ENCODE measurements at places on chromosomes 11 and 22. TPM values are rescaled to one million over a fixed set of nuclear protein-coding genes. Genes with fewer than 3 reads are reported as not detected.

DNA sequence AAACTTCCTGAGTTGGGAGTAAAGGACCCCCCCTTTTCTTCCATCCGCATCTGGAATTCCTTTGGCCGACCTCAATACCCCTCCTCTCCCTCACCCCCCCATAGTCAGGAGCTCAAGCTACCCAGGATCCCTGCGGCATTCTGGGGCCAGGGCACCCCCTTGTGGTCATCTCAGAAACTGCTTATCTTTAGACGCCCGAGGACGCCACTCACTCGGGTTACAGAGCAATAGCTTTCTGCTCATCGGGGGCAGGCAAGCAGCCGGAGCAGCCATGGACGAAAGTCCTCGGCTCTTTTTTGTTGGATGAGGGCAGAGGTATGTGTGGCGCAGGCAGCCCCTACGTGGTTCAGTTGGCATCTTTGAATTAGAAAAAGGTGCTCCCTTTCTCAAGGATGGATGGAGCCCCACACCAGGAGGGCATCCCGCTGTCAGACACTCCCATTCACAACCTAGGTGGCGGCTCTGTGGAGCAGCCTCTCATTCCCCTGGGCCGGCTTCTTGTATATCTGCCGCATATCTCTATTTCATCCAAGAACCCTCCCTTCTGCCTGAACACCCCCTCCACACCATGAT, 2.3 kb downstream of the C1QTNF5 start:
- peak; percentile 88 for DNase-seq

OR51S1 gene
- total RNA-seq, result not detected

CNTF gene
- 1.7 TPM for total RNA-seq

GRCh38 chr11:128422576-128423370, 164.6 kb downstream of the ETS1 start:
- DNase-seq, result no peak

GRCh38 chr11:69027704-69028372, 14.8 kb upstream of the MRGPRF start:
- no peak for DNase-seq

ABTB2 gene
- total RNA-seq, result 2.5 TPM

DNA sequence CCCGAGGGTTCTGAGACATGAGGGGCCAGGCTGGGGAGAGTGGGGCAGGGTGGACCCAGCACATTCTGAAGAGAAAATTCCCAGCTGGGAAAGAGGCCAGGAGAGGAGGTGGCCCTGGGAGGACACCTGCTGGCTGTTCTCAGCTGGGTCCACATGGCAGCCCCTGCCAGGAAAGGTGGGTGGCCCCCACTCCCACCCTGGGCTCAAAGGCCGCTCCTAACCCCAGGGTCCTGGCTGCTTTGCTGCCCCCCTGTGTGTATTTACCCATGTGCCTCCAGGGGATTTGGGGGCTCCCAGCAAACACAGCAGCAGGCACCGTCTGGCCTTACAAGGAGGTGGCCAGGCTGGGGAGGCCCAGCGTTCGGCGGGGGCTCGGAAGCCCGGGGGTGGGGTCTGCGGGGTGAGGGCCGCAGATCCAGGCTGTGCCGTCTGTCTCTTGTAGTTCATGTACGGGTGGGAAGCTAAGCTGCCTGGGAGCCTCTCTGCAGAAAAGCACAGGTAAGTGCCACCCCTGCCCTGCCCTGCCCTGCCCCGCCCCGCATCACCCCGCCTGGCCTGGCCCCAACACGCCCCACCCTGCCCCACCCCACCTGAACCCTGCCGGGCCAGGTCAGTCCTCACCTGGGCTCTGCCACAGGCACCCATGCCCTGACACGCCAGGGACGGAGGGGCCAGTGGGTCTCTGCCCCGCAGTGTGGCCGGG, 10.6 kb downstream of the MUC5B start:
- DNase-seq, result peak; percentile 53

DNA sequence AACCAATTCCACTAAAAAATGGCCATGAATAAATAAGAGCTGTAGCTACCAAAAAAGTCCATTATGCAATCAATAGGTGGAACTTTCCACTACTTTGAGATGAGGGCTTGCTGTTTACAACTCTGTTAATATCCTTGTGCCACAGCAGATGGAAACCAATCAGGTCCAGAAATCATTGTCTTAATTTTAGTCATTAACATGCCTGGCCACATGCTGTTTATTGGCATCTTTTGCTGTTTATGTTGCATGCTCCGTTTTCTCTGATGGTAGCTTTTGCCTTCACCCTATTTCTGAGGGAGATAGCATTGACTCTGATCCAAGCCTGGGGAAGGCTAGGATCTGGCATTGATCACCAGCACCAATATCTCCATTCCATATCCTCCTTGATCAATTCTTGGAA, 192.9 kb upstream of the SEZ6L start:
- DNase-seq, result no peak

DNA sequence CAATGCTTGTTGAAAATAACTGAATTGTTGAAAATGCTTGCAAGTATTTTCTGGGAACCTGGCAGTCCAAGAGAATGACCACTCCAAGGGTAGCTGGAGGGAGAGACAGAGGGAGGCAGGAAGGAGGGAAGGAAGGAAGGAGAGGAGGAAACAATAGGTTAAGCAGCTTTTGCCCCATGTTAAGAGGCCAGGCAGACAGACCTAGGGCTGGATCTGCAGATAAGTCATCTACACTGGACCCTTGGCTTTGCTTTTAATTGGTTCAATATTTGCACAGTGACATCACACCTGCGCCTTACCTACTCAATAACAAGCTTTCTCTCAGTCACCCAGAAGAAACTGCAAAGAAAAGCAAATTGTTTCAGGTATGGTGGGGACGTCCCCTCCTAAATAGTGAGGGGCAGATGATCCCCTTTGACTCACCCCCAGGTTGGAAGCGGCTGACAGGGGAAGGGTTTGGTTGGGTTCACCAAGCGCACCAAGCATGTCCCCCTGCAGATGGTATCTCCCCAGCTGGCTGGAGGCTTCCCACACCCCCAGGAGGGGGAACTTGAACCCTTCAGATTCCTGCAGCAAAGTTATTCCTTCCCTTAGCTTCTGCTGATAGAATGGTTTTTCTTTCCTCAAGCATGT, 24.3 kb downstream of the MYH9 start:
- no peak for DNase-seq

GRCh38 chr22:28670161-28670560, 9.5 kb downstream of the TTC28 start:
- no peak for DNase-seq

LRRC32 gene
- 21.6 TPM for total RNA-seq

- peak; percentile 55 for DNase-seq
Measured at GRCh38 chr22:23527971-23528740, 51.9 kb downstream of the IGLL1 start.

DNA sequence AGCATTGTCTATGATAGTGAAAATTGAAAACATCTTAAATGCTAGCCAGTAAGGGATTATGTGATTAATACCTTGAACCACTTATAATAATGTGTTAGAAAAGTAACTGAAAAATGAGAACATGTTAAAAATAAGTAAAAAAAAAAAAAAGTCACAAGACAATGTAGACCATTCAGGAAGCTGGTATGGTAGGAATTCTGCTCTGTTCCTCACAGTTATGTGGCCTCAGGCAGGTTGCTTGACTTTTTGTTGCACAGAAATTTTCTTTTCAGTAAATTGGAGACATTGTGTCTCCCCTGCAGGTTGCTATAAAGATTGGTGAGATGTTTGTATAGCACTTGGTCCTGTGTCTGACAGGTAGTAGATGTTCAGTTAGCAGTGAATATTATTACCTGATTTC, 17.3 kb upstream of the PLET1 start:
- DNase-seq, result no peak

CTSW gene
- not detected for total RNA-seq

DTX4 gene
- 7.8 TPM for total RNA-seq

GRCh38 chr22:47593291-47593690, 830.8 kb downstream of the TBC1D22A start:
- DNase-seq, result peak; percentile 44

DNA sequence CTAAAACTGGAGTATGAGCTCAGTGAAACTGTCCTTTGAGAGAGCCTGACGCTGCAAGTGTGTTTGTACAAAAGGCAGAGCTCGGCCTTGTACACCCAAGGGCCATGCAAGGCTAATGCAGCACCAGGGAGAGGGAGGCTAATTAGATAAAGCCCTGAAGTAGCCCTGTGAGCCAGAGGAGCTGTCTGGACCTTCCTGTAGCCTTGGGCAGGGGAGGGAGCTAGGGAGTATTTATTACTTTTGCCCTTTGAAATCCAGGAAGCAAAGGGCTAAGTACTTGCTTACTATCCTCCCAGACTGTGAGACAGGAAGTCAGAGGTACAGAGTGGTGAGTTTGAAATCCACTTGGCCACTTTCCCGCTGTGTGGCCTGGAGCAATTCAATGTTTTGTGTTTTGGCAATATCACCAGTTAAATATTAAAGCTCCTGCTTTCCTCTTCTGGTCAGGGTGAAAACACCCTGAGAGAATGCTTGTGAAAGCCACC, 10.2 kb upstream of the LDHA start:
- DNase-seq, result peak; percentile 90

RHOD gene
- 14.6 TPM for total RNA-seq

- DNase-seq, result peak; percentile 69
Measured at GRCh38 chr11:76788661-76789442, 5.7 kb downstream of the TSKU start.

- no peak for DNase-seq
Measured at GRCh38 chr22:32743046-32743445, 58.5 kb upstream of the TIMP3 start.

DNA sequence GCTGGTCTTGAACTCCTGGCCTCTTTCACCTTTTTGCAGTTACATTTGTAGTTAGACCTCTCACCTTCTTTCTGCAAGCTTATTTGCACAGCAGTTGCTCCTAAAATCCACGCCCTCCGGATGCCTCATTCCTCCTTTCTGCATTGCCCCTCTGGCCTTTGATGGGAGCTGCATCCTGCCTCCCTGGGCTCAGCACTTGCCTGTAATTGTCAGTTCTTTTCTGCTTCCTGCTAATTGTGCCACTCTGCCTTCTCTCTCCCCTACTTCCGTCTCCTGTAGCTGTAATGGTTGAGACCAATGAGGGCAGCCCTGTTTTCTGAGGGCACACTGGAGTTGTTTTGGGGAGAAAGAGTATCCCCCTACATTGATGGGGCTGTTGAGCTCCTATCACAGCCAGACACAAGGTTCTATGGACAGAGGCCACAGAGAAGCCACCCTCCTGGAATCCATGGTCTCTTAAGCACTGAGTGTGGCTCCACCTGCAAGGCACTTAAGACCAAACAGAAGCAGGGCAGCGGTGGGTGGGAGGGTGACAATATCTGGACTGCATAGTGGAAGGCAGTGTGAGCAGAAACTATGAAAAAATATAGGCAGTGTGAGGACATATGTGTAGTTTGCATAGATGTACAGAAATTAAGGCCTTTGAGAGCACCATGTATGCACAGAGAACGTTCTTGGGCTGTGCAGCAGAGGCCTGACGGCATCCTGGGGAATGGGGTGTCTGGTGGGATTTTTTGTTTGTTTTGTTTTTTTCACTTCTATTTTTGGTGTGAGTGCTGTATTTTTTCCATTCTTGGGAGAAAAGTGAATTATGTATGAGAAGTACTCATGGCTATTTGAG, 30.5 kb downstream of the YDJC start:
- DNase-seq, result no peak

SCGB1A1 gene
- total RNA-seq, result not detected

DNA sequence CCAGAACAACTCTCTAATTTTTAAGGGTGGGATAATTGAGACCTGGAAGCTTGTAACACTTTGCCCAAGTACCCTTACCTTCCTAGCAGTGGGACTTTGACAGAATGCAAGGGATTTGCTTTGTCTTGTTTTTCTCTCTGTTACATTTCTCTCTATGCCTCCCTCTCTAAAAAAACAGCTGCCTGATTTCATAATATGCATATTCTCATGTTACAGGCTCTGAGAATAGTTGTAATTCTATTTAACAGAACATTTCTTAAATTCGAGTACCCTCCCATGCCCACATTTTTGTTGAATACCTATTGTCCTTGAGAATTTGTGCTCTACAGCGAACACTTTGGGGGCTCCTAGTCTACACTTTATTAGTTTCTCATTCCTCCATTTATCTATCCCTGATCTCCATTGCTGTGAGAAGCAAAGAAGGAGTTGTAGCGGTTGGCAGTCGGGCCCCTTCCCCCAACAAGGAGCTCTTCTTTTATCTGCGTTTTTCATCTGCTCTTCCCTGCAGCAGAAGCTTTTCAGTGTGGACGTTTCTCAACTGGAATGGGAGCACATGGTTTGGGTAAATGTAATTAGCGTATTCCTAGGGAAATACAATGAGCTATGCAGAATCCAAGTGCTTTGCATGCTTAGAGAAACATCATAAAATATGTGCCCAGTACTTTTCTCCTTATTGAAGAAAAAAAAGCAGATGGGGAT, 117.7 kb upstream of the CCDC90B start:
- DNase-seq, result no peak

DNA sequence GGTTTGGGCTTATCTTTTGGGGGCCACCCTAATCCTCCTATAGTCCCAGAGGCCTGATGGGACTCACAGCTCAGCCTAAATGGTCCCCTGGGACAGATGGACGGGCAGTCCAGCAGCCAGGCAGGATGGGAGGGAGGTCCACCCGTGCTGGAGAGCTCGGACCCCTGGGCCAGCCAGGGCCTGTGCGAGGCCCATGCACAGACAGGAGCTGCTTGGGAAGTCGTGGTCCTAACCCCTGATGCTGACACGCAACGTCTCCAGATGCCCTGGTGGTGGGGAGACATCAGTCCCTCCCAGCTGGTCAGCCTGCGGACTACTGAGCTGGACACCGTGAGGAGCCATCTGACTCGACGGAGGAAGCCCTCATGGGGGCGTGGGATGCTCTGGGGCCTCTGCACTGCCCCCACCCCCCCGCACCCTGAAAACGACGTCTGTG, 31.2 kb upstream of the MUC5AC start:
- DNase-seq, result peak; percentile 40

PKNOX2 gene
- total RNA-seq, result 2.0 TPM

GRCh38 chr22:32185821-32186220, 19.1 kb downstream of the RFPL2 start:
- no peak for DNase-seq

GRCh38 chr11:120333801-120334200, 2.4 kb upstream of the ARHGEF12 start:
- no peak for DNase-seq

- peak; percentile 17 for DNase-seq
Measured at GRCh38 chr11:73198677-73199076, 19.4 kb upstream of the P2RY2 start.

ELFN2 gene
- total RNA-seq, result under 0.01 TPM

CADM1 gene
- 25.2 TPM for total RNA-seq

GRCh38 chr22:47195484-47196165, 433.2 kb downstream of the TBC1D22A start:
- peak; percentile 62 for DNase-seq

GRCh38 chr11:2365571-2366210, 11.4 kb upstream of the CD81 start:
- DNase-seq, result no peak

DNA sequence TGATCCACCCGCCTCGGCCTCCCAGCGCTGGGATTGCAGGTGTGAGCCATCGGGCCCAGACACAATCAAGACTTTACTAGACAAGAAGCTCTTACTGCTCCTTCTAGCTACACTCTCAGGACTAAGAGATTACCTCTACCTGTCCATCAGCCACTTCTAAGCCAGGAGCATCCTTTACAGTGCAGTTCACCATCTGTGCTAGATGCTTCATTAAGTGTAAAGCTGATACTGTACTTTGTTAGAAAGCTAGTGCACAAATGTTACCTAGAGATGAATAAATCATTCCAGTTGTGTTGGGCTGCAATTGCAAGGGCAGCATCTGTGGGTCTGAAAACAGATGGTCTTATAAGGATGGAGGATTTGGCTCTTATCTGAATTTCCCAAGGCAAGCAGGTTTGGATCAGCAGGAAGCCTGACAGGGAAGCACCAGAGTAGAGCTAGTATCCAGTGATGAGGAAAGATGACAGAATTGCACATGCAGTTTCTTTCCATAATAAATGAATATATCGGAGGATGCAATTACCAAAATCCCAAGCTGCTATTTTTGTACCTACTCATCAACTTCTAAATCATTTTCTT, 58.3 kb downstream of the FAM168A start:
- DNase-seq, result no peak

ZNF143 gene
- 37.5 TPM for total RNA-seq
